ENCODE measurements at places on chromosomes 5 and 9.

DNA sequence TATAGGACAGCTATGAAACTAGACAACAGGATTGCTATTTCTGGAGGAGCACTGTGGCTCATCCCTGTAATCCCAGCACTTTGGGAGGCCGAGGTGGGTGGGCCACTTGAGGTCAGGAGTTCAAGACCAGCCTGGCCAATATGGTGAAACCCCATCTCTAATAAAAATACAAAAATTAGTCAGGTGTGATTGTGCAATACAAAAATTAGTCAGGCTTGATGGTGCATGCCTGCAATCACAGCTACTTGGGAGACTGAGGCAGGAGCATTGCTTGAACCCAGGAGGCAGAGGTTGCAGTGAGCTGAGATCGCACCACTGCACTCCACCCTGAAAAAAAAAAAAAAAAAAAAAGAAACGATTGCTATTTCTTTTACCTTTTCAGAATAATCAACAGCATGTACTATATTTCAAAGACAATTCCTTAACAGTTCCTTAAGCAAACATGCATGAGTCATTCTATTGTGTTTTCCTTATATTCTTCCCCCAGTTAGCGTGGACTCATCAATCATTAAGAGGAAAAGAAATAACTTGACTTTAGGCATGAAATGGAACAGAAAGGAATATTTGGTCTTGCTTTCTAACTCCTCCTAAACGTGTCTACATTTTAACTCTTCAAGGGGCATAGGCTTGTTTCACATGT is 162.6 kb downstream of the TAF11L14 start:
- DNase-seq, result no peak

GRCh38 chr9:16530669-16531642 is 339.5 kb downstream of the BNC2 start:
- no peak for DNase-seq

- no peak for DNase-seq
Observed at GRCh38 chr5:129966071-129966470, 61.8 kb downstream of the CHSY3 start.

GRCh38 chr9:124849801-124850200 is 3.5 kb upstream of the WDR38 start:
- DNase-seq, result no peak

GRCh38 chr5:159331093-159331973 is 1.0 kb upstream of the IL12B start:
- peak; percentile 74 for DNase-seq
